ENCODE measurements at places on chromosomes 12 and 14.

GRCh38 chr14:25121337-25122129 is 71.6 kb upstream of the STXBP6 start:
- no peak for DNase-seq

DNA sequence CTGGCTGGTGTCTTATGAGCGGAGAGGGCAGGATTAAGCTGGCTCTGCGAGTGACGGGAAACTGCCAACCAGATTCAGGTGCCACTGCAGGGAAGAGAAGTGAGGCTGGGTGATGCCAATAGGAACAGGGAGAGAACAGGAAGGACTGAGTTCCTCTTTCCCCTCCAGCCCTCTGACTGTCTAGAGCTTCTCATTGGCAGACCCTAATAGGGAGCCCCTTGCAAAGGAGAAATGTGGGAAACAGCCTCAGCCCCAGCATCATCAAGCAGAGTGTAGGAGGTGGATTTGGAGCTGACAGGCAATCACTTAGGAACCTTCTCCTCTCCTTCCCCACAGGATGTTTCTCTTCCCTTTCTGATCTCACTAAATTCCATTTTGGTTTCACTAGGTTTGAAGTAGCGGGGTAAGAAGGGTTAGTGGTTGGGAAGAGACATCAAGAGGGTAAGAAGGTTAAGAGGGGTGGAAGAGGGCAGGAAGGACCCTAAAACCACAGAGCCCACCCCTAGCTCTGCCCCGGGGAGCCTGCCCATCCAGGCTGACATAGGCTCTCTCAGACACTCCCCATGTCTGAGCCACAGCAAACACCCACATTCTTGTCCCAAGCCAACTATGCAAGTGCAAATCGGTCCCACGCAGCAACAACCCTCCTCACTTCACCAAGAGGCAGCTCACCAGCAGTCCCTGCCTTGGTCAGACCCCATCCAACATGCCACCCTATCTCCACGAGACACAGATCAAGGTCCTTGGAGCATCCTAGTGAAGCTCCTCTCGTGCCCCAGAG is 111.1 kb downstream of the STAB2 start:
- DNase-seq: no peak

GRCh38 chr14:36818794-36819384 is 157.2 kb downstream of the PAX9 start:
- peak; percentile 27 for DNase-seq

DNA sequence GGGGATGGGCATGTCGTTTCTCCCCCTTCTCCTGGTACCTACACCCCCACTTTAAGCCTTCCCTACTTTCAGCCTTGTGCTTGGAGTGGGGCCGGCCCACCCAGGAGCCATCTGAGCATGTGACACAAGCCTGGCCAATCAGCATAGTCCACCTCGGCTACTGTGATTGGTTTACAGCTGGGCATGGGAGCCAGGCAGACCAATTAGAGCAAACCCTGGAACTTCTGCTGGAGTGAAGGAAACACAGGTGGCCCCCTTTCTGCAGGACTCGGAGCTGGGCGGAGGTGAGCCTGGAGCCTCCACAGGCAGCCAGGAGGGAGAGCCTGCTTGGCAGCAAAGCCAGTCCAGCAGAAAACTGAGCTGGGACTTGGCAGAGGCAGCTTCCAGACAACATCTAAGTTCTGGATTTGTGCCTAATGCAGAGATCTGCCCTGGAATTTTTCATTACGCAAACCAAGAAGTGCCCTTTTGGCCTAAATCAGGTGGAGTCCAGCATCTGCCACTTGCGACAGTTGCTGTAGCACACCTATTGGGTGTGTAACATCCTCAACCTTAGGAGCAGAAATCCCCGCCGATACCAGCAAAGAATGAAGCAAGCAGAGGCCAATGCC is 59.5 kb downstream of the SCARB1 start:
- DNase-seq: peak; percentile 23

DNA sequence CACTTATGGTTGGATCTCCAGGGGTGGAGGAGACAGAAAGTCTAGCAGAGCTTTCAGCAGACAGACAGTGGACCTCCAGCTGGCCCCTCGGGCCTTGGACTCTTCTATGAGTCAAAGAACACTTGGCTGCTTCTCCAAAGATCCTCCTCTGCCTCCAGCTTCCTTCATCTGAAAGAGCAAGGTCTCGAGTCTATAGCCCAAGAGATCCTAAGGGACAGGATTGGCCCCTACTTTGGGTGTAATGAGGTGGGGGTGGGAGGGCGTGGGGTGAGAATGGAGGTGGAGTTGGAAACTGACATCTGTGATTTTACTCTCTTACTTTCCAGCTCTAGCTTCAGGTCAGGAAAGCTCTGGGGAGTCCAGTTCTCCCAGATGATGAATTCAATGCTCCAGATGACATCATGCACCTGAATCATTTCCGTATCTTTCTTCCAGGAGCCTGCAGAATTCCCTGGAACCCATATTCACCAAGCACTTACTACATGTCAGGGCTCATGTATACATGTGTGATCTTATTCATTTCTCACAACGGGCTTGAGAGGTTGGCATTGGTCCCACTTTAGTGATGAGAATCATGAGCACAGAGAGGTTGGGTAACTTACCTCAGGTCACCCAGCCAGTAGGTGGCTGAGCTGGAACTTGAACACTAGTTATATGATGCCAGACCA is 10.2 kb upstream of the PGF start:
- DNase-seq: no peak

DNA sequence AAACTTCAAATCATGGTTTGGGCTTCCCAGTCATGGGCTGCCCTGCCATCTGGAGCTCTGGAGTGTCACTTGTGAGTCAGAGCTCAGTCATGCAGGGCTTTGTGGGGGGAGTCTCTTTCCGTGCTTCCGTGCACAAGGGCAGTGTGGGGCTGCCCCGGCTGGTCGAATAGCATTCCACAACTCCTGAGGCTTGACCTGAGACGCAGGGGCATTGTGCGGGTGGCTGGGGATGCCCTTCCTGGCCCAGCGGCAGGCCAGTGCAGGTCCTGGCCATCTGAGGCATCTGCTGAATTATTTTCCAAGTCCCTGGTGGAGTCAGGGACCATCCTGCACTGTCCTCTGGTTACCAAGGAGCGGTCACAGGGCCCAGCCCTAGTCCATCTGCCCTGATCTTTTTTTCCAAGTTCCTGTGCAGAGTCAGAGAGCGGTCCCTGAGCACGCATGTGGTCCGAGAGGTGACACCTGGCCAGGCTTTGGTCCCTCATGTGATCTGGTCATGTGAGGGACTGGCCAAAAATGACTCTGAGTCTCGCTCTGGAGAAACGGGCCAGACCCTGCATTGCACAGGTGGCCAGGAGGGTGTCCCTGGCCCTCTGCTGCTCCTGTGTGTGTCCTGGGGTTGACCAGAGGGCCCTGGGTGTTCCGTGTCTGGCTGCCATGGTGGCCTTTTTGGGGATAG is 167.0 kb upstream of the ALG10B start:
- no peak for DNase-seq

GRCh38 chr12:121781998-121782979 is 11.2 kb downstream of the RHOF start:
- DNase-seq: peak; percentile 87

DNA sequence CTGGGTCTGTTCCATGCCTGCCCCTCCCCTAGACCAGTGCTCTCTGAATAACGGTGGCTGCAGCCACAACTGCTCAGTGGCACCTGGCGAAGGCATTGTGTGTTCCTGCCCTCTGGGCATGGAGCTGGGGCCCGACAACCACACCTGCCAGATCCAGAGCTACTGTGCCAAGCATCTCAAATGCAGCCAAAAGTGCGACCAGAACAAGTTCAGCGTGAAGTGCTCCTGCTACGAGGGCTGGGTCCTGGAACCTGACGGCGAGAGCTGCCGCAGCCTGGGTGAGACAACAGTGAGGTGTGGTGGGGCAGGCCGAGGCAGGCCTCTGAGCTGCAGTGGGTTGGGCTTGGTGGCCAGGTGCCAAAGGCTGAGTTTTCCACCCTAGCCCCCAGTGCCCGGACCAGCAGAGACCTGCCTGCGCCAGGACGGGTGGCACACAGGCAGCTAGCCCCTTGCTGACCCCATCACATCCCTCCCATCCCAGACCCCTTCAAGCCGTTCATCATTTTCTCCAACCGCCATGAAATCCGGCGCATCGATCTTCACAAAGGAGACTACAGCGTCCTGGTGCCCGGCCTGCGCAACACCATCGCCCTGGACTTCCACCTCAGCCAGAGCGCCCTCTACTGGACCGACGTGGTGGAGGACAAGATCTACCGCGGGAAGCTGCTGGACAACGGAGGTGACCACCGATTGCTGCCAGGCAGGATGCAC is 28.2 kb upstream of the LRP1-AS start:
- peak; percentile 78 for DNase-seq
